ENCODE measurements at places on chromosomes 7 and 10. TPM values are rescaled to one million over a fixed set of nuclear protein-coding genes. Genes with fewer than 3 reads are reported as not detected.

LIMK1 gene
- total RNA-seq, result 19.4 TPM

RBP3 gene
- not detected for total RNA-seq

GRCh38 chr10:88415533-88416130, 167.5 kb downstream of the RNLS start:
- DNase-seq, result no peak

UTF1 gene
- total RNA-seq, result not detected
